Esophagus squamous epithelium (tissue), 5 donors: ENCODE measurements at places on chromosomes 12 and 14.

GRCh38 chr14:58060898-58061297 is 91.1 kb downstream of the ARMH4 start:
- no peak overlapping the region for H3K27ac ChIP-seq
- no peaks in the 10 kb centered on the region for H3K27me3 ChIP-seq
- H3K4me3 ChIP-seq, result no peak overlapping the region
- no peaks in the 10 kb centered on the region for H3K4me1 ChIP-seq
- no peaks in the 10 kb centered on the region for H3K36me3 ChIP-seq

DNA sequence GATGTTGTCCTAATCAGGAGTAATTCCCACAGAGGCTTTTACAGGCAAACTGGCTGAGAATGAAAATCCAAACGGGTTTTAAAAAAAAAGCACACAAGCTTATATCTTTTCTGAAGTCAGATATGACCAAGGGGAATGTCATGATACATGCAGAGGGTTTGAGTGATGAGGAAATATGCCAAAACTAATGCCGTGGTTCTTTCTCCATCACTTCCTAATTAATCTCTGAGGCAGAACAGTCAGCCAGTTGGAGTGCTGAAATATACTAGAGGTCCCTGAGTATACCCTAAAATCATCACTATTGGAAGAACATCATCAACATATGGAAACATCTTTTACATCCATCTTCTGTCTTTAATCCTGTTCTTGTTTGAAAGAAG is 160.8 kb upstream of the FAR2 start:
- no peak overlapping the region for H3K4me3 ChIP-seq
- no peak overlapping the region for H3K27ac ChIP-seq
- no peaks in the 10 kb centered on the region for H3K4me1 ChIP-seq
- no peaks in the 10 kb centered on the region for H3K36me3 ChIP-seq
- no peak for DNase-seq

GRCh38 chr12:88472775-88473174 is 107.5 kb downstream of the KITLG start:
- no peaks in the 10 kb centered on the region for H3K36me3 ChIP-seq
- H3K27ac ChIP-seq, result no peak overlapping the region
- no peak for DNase-seq
- H3K4me1 ChIP-seq, result peaks cover 7% of the 10 kb centered on the region
- H3K4me3 ChIP-seq, result no peak overlapping the region
- H3K27me3 ChIP-seq, result no peaks in the 10 kb centered on the region

- H3K36me3 ChIP-seq, result no peaks in the 10 kb centered on the region
- no peak for DNase-seq
- no peak overlapping the region for H3K27ac ChIP-seq
- H3K4me1 ChIP-seq, result no peaks in the 10 kb centered on the region
- H3K4me3 ChIP-seq, result no peak overlapping the region
These were observed 460.9 kb upstream of the SYT1 start for GRCh38 chr12:78403681-78404080.

DNA sequence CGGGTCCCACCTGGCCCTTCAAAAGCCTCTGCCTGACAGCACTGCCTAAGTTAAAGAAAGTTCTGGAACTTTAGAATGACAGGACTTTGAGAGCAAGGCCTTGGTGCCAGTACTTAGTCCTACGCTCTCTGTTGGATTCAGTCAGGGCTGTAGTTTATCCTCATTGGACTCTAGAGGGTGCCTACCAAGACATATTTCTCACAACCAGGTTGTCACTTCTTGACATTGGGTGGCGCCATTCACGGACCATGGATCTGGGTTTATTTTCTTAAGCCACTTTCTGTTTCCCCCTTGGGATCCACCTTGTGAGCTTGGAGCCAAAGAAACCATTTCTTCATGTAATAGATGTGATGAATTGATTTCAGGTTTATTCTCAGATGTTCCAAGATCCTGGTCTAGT is 787.0 kb upstream of the TBX3 start:
- no peaks in the 10 kb centered on the region for H3K4me1 ChIP-seq
- no peak overlapping the region for H3K4me3 ChIP-seq
- DNase-seq, result no peak
- H3K27ac ChIP-seq, result no peak overlapping the region

GRCh38 chr14:24952851-24953666 is 96.9 kb downstream of the STXBP6 start:
- H3K27me3 ChIP-seq, result no peaks in the 10 kb centered on the region
- no peak for DNase-seq
- H3K4me3 ChIP-seq, result no peak overlapping the region
- H3K36me3 ChIP-seq, result no peaks in the 10 kb centered on the region

GRCh38 chr12:122437656-122438121 is 15.2 kb upstream of the CLIP1 start:
- H3K36me3 ChIP-seq, result no peaks in the 10 kb centered on the region
- peak overlapping the region; percentile 6 for H3K27ac ChIP-seq
- H3K4me3 ChIP-seq, result no peak overlapping the region

- H3K4me3 ChIP-seq, result no peak overlapping the region
- no peaks in the 10 kb centered on the region for H3K4me1 ChIP-seq
- H3K27me3 ChIP-seq, result no peaks in the 10 kb centered on the region
These were observed 178.0 kb upstream of the E2F7 start for GRCh38 chr12:77243345-77243744.

- no peaks in the 10 kb centered on the region for H3K36me3 ChIP-seq
- DNase-seq, result no peak
- peak overlapping the region; percentile 54 for H3K27ac ChIP-seq
- H3K4me1 ChIP-seq, result peaks cover 17% of the 10 kb centered on the region
- H3K27me3 ChIP-seq, result no peaks in the 10 kb centered on the region
- peak overlapping the region; percentile 32 for H3K4me3 ChIP-seq
These were observed 4.6 kb downstream of the TEAD4 start for GRCh38 chr12:2963760-2964292.

- no peak overlapping the region for H3K27ac ChIP-seq
- H3K4me3 ChIP-seq, result no peak overlapping the region
- H3K36me3 ChIP-seq, result peaks cover 99% of the 10 kb centered on the region
- H3K27me3 ChIP-seq, result no peaks in the 10 kb centered on the region
These were observed 39.1 kb downstream of the APAF1 start for GRCh38 chr12:98684199-98684598.

GRCh38 chr12:52279422-52280318 is 5.2 kb downstream of the KRT86 start:
- no peaks in the 10 kb centered on the region for H3K27me3 ChIP-seq
- H3K4me3 ChIP-seq, result no peak overlapping the region
- H3K36me3 ChIP-seq, result no peaks in the 10 kb centered on the region
- peaks cover 29% of the 10 kb centered on the region for H3K4me1 ChIP-seq
- peak overlapping the region; percentile 82 for H3K27ac ChIP-seq
- no peak for DNase-seq

- no peak overlapping the region for H3K4me3 ChIP-seq
- no peak for DNase-seq
- peaks cover 5% of the 10 kb centered on the region for H3K36me3 ChIP-seq
- peaks cover 65% of the 10 kb centered on the region for H3K4me1 ChIP-seq
- H3K27me3 ChIP-seq, result no peaks in the 10 kb centered on the region
- peak overlapping the region; percentile 54 for H3K27ac ChIP-seq
These were observed 8.6 kb downstream of the INF2 start for GRCh38 chr14:104697892-104698583.

DNA sequence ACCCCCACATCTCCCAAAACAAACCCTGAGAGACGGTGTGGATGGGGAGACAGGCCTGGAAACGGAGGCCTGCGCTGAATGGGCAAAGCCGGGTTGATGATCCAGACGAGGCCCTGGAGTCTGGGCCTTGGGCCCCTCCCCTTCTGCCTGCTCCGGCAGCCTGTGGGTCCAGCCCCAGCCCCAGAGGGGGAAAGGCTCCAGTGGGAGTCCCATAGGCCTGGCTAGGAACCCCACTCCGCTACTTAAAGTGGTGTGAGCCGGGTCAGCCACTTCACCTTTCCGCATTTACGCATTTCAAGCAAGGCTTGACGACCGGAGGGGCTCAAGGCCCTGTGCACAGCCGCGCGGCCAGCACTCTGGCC is 695 bp upstream of the TNFAIP2 start:
- H3K36me3 ChIP-seq, result no peaks in the 10 kb centered on the region
- peaks cover 60% of the 10 kb centered on the region for H3K4me1 ChIP-seq
- no peak for DNase-seq
- no peaks in the 10 kb centered on the region for H3K27me3 ChIP-seq
- peak overlapping the region; percentile 66 for H3K4me3 ChIP-seq

DNA sequence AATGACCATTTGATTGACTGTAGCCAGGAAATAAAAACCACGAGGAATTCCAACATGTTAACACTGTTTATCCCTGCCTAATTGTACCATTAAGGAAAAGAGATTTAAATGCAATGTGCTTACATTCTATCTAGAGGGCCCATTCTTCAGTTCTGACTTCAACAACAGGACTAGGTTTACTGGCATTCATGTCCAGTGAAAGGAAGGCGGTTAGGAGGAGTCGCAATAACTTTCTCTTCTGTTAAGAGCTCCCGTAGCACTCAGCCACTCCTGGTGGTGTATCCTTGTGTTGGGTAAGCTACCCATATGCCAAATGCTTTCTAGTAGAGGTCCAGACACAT is 154.7 kb downstream of the STXBP6 start:
- H3K27me3 ChIP-seq, result no peaks in the 10 kb centered on the region
- H3K27ac ChIP-seq, result peak overlapping the region; percentile 14
- no peak overlapping the region for H3K4me3 ChIP-seq

GRCh38 chr12:127300075-127300474 is 966.9 kb upstream of the TMEM132C start:
- H3K36me3 ChIP-seq, result no peaks in the 10 kb centered on the region
- no peak overlapping the region for H3K4me3 ChIP-seq
- H3K4me1 ChIP-seq, result no peaks in the 10 kb centered on the region
- H3K27me3 ChIP-seq, result no peaks in the 10 kb centered on the region
- DNase-seq, result no peak

GRCh38 chr12:30138483-30138882 is 354.7 kb upstream of the TMTC1 start:
- H3K36me3 ChIP-seq, result no peaks in the 10 kb centered on the region
- H3K27me3 ChIP-seq, result no peaks in the 10 kb centered on the region
- no peak for DNase-seq
- H3K4me3 ChIP-seq, result no peak overlapping the region
- no peak overlapping the region for H3K27ac ChIP-seq

GRCh38 chr14:105165134-105165704 is 3.4 kb downstream of the JAG2 start:
- H3K27me3 ChIP-seq, result no peaks in the 10 kb centered on the region
- H3K4me3 ChIP-seq, result peak overlapping the region; percentile 51
- no peak for DNase-seq
- peak overlapping the region; percentile 78 for H3K27ac ChIP-seq
- peaks cover 45% of the 10 kb centered on the region for H3K4me1 ChIP-seq

DNA sequence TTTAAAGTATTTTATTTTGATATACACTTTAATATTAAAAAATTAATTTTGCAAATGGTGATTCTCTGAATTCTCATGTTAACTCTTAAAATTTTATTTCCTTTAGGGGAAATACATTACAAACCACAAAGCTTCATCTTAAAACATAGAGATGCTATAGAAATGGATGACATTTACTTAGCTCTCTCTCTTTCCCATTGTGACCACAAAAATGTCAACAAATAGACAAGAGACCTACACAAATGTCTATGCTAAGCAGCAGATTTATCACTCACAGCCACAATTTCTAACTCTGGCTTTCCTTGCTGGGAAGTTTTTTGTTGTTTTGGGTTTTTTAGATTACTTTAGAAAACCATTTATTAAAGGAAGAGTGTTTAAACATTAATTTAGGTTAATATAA is 19.9 kb upstream of the PHC1 start:
- no peaks in the 10 kb centered on the region for H3K36me3 ChIP-seq
- H3K4me3 ChIP-seq, result no peak overlapping the region
- H3K27ac ChIP-seq, result no peak overlapping the region
- no peaks in the 10 kb centered on the region for H3K27me3 ChIP-seq
- no peaks in the 10 kb centered on the region for H3K4me1 ChIP-seq

- no peak overlapping the region for H3K27ac ChIP-seq
- H3K27me3 ChIP-seq, result no peaks in the 10 kb centered on the region
- DNase-seq, result no peak
- no peak overlapping the region for H3K4me3 ChIP-seq
- no peaks in the 10 kb centered on the region for H3K36me3 ChIP-seq
These were observed 69.4 kb upstream of the PTPRQ start for GRCh38 chr12:80374615-80375014.

GRCh38 chr12:50784501-50784900 is 20.6 kb downstream of the ATF1 start:
- no peaks in the 10 kb centered on the region for H3K36me3 ChIP-seq
- H3K27ac ChIP-seq, result no peak overlapping the region
- H3K4me1 ChIP-seq, result peaks cover 23% of the 10 kb centered on the region
- no peaks in the 10 kb centered on the region for H3K27me3 ChIP-seq

DNA sequence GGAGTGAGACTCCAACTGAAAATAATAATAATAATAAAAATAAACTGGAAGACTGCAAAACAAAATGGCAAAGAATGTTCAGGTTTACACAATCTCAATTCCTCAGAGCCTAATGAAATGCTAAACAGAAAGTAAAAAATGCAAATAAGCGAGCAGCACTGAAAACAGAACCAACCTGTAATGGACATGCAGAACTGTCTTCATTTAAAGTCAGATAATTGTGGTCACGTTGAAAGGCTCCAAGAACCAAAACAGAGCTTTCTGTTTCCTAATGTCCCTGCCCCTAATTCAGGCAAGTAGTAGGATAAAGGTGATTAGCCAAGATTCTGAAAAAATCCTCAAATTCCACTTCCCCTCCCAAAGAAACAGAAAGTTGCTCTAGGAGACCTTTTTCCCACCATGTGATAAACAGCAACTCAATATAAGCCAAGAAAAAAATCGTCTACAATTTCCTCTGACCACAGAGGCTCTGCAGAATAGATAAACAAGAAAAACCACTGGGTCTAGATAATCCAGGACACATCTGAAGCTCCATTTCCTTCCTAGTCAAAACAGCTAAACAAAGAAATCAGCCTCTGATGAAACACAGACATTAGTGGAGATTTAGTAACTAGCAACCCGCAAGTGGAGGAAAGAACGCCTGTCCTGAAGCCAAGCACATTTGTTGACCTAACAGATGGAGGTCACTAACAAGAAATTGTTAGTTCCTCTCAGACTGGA is 3.0 kb downstream of the MIS18BP1 start:
- H3K36me3 ChIP-seq, result no peaks in the 10 kb centered on the region
- peak overlapping the region; percentile 18 for H3K4me3 ChIP-seq
- peak overlapping the region; percentile 79 for H3K27ac ChIP-seq
- H3K27me3 ChIP-seq, result no peaks in the 10 kb centered on the region

- peaks cover 11% of the 10 kb centered on the region for H3K4me1 ChIP-seq
- DNase-seq, result no peak
- no peaks in the 10 kb centered on the region for H3K27me3 ChIP-seq
- peak overlapping the region; percentile 36 for H3K27ac ChIP-seq
These were observed 38.4 kb upstream of the BCL2L14 start for GRCh38 chr12:12032260-12032791.

GRCh38 chr14:70709726-70710382 is 68.1 kb downstream of the TTC9 start:
- H3K27me3 ChIP-seq, result no peaks in the 10 kb centered on the region
- no peak for DNase-seq

DNA sequence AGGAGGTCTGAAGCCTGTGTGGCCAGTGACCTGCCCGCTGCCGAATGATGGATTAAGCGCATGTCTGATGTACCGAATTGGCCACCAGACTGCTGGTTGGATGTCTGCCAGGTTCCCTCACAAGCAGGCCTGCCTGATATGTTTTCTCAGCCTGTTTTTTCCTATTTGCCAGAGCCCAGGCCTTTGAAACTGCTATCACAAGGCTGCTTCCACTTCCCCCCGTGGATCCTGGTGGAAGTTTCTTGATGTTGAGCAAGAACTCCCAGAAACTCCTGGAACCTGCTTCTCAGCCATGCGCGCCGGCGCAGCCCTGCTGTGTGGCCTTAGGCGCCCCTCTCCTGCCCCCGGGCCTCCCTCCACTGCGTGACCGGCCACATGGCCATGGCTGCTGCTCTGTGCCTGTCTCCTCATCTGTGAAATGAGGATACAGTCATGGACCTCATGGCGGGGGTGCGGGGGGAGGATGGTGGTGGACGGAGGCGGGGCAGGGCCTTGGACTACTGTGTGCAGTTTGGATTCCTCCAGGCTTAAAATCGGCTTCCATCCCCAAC is 56.6 kb downstream of the CALM1 start:
- H3K4me1 ChIP-seq, result peaks cover 19% of the 10 kb centered on the region
- no peaks in the 10 kb centered on the region for H3K27me3 ChIP-seq
- no peaks in the 10 kb centered on the region for H3K36me3 ChIP-seq
